Temporal lobe (tissue), 4 donors: ENCODE measurements at places on chromosomes 12 and 14. TPM values are rescaled to one million over a fixed set of nuclear protein-coding genes. Genes with fewer than 3 reads are reported as not detected.

GRIN2B gene
- 142 TPM for total RNA-seq

EXOC3L4 gene
- not detected for total RNA-seq

TECPR2 gene
- 18.4 TPM for total RNA-seq

RHEBL1 gene
- 0.49 TPM for total RNA-seq

CFAP54 gene
- total RNA-seq = 4.7 TPM

FLRT2 gene
- total RNA-seq = 56.8 TPM

SLC25A21 gene
- 0.25 TPM for total RNA-seq

FGD4 gene
- total RNA-seq = 60.0 TPM

LRRC10 gene
- total RNA-seq = not detected
